Kasumi-1 (cell line): ENCODE measurements at places on chromosomes 12 and 14.

GRCh38 chr12:2244013-2244861 is 191.4 kb downstream of the CACNA1C start:
- no peak for DNase-seq

DNA sequence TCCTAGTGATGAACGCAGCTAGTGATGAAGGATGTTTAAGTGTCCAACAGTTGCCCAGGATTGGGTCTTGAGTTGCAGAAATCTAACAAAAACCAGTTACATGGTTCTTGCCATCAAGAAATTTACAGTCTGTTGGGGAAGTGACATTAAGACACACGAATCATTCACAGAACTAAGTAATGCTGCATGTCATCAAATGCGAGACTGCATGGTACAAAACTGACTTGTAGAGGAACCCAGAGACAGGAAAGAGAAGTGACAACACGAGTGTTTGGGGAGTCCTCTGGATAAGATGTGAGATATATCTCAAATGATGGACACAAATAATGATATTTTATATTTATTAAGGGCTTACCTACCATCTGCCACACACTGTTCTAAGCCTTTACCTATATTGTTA is 6.1 kb upstream of the SYNE3 start:
- no peak for DNase-seq

DNA sequence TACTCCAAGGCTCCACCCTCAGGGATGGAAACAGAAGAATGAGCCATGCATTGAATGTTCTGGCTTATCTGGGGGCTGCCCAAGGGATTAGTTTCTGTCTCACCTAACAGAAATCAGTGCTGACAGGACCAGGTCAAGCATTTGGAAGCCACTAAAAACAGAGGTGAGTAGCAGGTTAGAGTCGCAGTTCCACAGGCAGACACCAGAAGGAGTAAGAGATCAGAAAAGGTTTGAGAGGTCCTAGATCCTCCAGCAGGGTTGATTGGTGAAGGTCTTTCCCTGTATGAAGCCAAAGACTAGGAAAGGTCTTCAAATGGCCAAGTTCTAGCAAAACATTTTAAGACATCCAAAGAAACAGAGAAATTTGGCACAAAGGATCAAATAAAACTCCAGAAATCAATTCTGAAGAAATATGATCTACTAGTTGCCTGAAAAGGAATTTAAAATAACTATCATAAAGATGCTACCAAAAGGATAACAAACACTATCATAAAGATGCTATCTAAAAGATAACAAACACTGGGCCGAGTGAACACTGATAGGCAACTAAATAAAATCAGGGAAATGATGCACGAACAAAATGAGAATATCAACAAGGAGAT is 19.5 kb upstream of the TTC9 start:
- peak; percentile 52 for DNase-seq

DNA sequence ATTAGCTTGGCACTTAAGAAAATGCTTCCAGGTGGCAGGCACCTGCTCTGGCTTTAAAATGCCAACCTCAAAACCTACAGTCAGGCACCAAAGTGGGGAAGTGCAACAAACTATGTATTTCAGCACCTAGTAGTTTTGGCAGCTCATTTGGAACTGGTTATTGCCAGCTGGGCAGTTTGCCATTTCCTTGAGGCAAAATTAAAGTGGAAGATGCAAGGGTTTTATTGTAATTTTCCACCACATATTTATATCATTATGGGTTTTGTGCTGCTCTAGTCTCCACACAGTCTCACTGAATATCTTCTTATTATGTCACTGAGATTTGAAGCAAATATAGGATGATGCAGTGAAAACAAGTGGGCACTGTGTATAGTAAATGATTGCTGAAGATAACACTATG is 117.0 kb downstream of the PRKD1 start:
- no peak for DNase-seq

DNA sequence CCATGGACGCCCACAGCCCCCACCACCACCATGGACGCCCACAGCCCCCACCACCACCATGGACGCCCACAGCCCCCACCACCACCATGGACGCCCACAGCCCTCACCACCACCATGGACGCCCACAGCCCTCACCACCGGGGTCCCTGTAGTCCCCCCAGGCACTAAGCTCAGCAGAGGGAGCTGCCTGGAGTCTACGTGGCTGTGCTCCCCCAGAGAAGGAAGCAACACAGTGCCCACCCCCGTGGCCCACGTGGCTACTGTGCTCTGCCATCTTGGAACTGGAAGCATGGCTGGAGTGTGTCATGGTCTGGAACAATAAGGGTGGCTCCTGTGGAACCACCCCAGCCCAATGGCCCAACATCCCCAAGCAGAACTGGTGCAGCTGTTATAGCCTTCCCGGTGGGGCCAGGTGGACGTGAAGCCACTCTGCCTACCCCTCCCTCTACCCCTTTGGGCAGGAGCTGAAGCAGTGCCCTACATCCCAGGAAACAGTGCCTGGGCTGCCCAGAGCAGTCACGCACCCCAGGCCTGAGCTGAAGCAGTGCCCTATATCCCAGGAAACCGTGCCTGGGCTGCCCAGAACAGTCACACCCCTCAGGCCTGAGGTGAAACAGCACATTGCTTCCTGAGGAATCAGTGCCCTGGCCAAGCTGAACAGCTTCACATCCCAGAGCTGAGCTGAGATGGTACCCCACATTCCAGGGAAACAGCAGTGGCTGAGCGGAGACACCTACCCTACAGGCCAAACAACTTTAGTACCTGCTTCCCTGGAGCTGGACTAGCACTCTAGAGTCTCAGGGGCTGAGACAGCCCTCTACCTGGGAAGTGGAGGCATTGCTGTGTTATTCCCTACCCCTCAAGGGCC is 9.0 kb upstream of the SFSWAP start:
- DNase-seq: no peak

DNA sequence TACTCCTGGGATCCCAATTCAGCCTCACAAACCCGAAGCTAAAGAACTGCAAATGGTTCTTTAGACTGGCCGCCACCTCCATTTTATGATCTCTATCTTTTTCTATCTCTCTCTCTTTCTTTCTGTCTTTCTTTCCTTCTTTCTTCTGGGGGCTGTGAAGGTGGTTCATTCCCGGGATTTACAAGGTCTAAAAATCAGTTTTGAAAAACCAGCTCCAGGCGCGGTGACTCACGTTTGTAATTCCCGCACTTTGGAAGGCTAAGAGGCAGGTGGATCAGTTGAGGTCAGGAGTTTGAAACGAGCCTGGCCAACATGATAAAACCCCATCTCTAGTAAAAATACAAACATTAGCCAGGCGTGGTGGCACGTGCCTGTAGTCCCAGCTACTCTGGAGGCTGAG is 67.2 kb upstream of the VASH1 start:
- DNase-seq: no peak

DNA sequence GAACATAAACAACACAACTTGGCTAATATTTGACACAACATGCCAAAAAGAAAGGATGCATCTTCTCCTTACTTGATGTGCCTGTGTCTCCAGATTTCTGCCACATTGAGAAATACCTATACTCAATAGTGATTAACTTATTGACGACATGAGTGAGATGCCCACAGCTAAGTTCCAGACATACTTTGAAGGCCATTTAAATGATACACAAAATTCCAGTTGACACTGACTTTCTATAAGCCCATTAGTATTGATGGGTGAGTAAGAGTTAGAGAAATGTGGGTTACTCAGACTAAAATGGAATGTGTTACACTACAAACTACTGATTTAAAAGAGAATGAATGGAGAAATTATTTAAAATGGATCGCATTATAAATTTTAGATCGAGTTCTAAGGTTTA is 838.2 kb upstream of the MGAT4C start:
- no peak for DNase-seq
